ENCODE measurements at places on chromosomes 1 and 21.

- no peak for DNase-seq
These were observed 5.7 kb upstream of the ARHGEF19 start for GRCh38 chr1:16218014-16218673.

GRCh38 chr21:45200581-45201296 lies 87.0 kb downstream of the POFUT2 start:
- no peak for DNase-seq

DNA sequence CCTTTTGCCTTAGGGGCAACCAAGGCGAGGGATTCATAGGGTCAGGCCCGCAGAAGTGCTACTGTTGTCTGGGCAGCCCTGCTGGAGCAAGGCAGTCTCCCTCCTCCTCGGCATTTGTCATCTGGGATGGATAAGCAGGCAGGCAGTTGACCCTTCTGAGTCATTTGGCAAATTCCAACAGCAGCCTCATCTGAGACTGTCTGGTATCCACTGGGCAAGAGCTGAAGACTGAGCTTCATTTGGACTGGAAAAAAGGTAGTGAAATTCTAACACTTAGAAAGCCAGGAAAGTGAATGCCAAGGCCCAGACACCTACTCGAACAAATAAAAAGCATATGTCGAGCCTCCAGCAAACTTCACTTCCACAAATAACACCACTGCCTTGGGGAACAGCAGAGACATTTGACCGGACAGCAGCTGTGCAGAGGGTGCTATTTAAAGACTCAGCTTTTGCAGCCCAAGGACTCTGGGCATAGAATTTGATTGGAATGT lies 4.0 kb upstream of the ZBTB40 start:
- no peak for DNase-seq

DNA sequence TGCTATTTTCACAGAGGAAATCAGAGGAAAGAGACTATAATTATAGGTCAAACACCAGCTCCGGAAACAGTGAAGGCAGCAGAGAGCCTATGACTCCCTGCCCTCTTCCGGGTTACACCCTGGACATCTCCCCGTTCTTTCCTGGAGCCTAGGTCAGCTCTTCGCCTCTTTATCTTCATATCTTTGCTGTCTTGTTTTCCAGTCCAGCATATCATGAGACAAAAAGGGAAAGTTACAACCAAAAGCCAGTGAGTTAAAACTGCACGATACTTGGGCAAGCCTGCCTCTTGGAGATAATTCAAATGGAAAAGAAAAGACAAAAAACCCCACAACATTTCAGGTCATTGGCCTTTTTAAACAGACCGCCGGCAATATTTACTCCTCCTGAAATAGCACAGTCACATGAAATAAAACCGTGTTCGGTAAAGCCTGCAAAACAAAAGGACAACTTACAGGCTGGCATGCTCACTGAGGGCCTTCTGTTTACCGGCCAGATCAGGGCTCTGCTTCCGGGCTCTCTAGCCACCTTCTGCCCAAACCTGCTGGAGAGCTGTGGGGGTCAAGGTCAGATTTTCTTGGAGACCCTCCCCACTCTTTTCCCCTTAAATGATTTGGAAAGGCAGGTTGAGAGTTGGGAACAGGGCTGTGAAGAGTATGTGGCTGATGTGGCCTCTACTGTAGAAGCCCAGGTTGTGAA lies 42.8 kb upstream of the PPP2R5A start:
- no peak for DNase-seq

DNA sequence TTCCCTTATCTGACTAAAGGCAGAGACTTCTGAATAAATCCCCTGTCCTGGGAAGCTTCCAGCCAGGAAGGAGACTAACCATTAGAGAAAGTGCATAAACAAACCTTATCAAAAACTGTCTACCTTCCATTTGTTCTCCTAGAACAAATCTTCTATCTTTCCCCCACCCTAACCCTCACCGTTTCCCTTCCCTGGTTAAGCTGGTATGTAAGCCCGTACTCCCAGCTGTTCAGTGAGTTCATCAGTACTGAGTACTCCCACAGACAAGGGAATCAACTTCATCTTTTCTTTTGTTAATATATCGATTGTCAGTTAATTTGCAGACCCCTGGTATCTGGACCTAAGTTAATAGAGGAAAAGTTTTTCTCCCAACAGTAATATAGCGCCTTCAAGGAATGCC lies 20.1 kb upstream of the COG2 start:
- DNase-seq, result no peak

GRCh38 chr1:51576085-51576444 lies 40.8 kb upstream of the OSBPL9 start:
- no peak for DNase-seq

GRCh38 chr1:225378880-225379279 lies 49.0 kb downstream of the LBR start:
- DNase-seq, result no peak

DNA sequence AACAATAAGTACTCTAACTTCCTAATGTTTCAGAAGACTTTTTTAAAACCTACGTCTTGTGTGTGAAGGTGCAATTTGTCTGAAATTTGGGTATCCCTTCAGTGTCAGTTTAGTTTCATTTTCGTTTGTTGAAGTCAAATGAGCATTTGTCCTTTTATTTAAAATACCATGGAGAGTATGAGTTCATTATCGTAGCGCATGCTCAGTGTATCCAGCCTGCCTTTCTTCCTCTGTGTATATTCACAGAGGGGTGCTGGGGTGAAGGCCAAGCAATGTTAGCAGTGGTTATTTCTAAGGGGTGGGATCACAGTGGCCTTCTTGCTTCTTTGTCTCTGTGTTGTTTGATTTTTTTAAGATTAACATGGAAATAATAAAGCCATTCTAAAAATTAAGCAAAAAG lies 43.2 kb downstream of the CNN3 start:
- no peak for DNase-seq

- DNase-seq, result peak; percentile 91
These were observed at the start of gene CAP1 for GRCh38 chr1:40040511-40041465. TSS of gene CAP1 (plus strand) at chr1:40040729. CDS start at chr1:40059347, 18,618 bp downstream.

DNA sequence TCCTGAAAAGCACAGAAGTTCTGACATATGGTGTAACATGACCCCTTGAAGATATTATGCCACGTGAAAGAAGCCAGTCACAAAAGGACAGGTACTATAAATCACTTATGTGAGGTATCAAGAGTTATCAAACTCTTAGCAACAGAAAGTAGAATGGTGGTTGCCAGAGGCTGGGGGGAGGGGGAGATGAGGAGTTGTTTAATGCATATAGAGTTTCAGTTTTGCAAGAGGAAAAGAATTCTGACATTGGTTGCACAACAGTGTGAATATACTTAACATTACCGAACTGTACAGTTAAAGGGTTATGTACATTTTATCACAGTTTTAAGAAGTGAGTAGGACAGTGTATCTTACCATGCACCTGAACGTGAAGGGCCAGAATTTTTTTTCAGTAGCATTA lies 80.0 kb downstream of the USP25 start:
- DNase-seq, result no peak

DNA sequence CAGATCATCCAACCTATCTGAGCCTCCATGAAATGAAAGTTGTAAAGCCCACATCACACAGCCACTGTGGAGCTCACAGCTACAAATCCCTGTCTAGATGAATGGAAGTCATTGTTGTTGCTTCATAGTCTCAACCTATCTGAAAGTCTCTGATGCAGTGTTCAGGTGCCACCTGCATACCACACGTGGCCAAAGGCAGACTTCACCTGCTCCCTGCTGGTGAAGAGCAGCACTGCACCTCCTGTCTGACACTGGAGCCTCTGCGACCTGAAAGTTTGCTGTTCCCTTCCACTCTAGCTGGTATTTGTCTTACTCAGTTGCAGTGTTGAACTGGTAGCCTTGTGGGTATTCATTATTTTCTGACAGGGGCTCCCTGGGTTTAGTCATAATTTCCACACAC lies 18.4 kb downstream of the LORICRIN start:
- no peak for DNase-seq

DNA sequence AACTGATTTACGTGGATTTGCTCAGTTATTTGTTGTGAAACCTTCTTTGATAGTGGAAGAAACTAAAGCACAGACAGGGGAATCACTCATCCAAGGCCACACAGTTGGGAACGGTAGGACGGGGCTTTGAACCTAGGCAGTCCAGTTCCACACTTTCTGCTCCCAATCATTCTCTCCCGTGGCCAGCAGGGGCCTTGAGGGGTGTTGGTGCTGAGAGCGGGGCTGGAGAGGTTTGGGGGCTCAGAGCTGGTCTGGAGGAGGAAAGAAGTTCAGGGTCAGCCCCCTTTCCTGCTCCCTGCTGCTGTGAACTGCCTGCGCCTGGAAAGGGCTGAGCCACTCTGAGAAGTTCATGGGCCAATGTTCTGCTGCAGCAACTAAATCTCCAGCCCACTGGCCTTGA lies 31.4 kb upstream of the ACTL8 start:
- no peak for DNase-seq

GRCh38 chr1:244497805-244498204 lies 36.7 kb downstream of the CATSPERE start:
- no peak for DNase-seq

GRCh38 chr1:43376723-43377235 lies 9.0 kb upstream of the ELOVL1 start:
- DNase-seq, result no peak

- no peak for DNase-seq
These were observed 4.6 kb downstream of the BECN2 start for GRCh38 chr1:241962153-241962552.

DNA sequence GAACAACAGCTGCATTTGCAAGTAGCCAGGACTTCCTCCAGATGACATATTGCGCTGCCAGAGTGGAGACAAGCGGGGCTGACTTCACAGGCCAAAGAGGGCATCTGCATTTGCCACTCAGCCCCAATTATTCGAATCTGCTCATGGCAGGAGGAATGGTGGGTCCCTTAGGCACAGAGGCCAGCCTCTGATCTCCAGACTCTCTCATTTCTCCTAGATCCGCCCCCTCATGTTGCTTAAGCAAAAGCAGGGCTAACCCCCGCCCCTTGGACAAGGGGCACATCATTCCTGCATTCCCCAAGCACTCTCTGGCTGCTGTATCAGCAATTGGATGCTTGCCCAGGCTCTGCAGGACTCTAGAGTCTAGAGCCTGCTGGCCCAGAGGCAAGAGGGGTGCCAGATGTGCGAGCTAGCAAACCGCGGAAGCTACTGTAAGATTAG lies 262.4 kb downstream of the ST6GALNAC3 start:
- DNase-seq, result no peak

- no peak for DNase-seq
These were observed 341.2 kb downstream of the HHAT start for GRCh38 chr1:210669951-210670350.

DNA sequence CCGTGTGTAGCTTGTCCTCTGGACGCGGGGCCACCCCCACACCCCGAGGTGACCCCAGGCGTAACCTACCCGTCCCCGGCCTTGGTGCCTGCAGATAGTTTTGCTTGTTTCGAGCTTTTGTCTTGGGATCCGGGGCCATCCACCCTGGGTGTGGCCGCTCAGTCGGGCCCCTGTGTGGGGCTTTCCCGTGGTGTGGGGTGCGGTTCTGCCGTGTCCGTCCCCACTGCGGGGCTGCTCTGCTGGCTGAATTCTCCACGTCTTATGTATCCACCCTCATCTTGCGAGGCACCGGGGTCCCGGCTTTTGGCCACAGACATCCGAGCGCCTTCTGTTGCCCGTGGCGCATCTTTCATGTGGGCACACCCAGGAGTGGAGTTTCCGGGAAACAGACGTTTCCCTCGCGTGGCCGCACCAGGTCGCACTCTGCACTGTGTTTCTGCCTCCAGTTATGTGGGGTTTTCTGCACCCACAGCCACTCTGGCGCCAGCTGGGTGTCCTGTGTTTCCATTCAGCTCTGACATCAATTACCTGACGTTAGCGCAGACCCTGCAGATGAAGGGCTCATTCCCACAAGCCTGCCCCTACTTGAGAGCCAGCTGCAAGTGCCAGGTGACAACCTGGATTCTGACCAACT lies 64.9 kb downstream of the PRKCZ start:
- no peak for DNase-seq

DNA sequence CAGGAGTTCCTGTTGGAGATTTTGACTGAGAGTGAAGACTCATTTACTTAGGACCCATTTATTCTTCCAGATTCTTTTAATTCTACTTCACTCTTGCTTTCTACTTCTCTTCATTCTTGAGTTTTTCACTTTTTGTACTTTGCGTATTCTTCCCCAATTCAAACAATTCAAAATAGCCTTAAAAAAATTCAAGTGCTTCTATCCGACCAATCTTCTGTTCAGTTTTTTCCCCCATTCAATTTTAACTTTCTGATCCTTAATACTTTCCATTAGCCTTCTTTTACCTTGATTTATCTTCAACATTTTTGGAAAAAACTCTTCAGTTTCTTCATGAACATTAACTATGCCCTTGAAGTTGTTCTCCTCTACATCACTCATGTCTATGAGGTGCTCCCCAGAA lies 21.1 kb downstream of the ZFYVE9 start:
- DNase-seq, result no peak

Measured in GM18507 (cell line).